Endothelial cell of umbilical vein (primary cell): ENCODE measurements at places on chromosomes 6 and 20. TPM values are rescaled to one million over a fixed set of nuclear protein-coding genes. Genes with fewer than 3 reads are reported as not detected.

DNA sequence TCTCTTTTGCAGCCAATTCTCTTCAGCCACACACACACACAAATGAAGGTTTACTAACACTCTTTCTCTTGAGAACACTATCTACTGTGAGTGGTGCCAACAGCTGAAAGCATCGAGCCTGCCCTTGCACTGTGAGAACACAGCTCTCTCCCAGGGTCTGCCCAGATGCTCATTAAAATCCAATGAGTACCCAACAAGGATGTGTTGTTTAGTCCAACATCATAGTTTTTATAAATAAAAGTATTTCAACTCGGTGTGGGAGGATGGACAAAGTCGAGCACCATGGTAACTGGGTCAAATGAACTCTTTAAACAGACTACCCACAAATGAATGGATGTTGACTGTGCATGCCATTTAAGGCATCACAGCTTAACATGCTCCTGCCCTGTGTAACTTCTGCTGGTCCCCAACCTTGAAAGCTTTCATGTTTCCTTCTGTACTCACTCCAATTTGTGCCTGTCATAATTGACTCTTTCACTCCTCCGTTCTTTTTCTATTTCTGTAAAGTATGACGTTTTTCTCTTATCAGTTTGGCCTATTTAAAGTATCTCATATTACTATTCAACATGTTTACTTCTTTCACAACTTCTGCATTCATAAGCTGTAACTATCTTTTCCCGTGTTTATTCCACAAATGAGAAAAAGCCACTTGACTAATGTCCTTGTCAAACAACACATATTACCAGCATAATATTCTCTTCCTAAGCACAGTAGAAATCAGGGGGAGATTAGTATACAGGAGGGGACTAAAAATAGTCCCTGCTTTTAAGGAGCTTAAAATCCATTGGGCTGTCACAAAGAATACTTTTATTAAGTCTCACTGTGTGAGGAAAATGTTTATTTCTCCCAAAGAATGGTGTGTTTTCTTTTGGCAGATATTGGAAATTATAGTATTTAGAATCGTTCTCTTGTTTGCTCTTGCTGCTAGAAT is 215.4 kb downstream of the RFPL4B start:
- H3K36me3 ChIP-seq = no peaks in the 10 kb centered on the region
- no peaks in the 10 kb centered on the region for H3K27me3 ChIP-seq
- DNase-seq = no peak
- no peaks in the 10 kb centered on the region for H3K4me1 ChIP-seq
- no peak overlapping the region for H3K4me3 ChIP-seq

- no peaks in the 10 kb centered on the region for H3K4me1 ChIP-seq
- no peak for DNase-seq
- no peak overlapping the region for H3K27ac ChIP-seq
- no peaks in the 10 kb centered on the region for H3K27me3 ChIP-seq
- H3K4me3 ChIP-seq = no peak overlapping the region
- H3K36me3 ChIP-seq = no peaks in the 10 kb centered on the region
These were observed 20.9 kb downstream of the TAGAP start for GRCh38 chr6:159023893-159024292.

Gene NEURL2
- 2.8 and 4.5 TPM in 2 replicates for polyA plus RNA-seq

DNA sequence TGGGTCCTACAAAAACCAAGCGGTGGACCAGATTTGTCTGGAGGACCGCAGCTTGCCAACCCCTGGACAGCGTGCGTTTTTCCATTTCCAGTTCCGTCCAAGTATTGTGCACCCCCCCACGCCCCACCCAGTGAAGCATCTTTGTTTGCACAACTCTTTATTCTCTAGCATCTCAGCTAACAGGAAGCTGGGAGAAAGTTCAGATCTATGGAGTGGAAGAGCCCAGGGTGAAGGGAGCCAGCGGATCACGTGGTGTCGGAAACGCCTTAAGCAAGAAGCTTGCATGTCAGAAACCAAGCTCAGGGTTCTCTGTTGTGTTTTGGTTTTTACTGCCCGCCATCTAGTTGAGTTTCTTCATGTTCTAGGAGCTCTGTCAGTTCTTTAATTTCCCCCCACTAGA is 29.9 kb downstream of the ARID1B start:
- H3K27ac ChIP-seq = no peak overlapping the region
- no peaks in the 10 kb centered on the region for H3K4me1 ChIP-seq
- H3K4me3 ChIP-seq = no peak overlapping the region
- no peak for DNase-seq
